Kidney epithelial cell (primary cell): ENCODE measurements at places on chromosomes 11 and 22. TPM values are rescaled to one million over a fixed set of nuclear protein-coding genes. Genes with fewer than 3 reads are reported as not detected.

DNA sequence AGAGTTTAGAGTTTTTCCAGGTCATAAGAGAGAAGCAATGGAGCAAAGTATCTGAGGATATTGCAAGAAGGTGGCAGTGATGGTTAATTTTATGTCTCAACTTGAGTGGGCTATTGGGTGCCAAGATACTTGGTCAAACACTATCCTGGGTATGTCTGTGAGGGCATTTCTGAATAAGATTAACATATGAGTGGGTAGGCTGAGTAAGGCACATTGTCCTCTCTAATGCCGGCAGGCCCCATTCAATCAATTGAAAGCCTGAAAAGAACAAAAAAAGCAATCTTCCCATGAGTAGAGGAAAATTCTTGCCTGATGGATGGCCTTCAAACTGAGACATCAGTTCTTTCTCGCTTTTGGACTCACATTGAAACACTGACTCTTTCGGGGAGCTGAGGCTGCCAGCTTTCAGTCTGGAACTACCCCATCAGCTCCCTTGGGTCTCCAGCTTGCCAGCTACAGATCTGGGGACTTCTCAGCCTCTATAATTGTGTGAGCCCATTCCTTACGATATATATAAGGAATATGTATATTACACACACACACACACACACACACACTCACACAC is 228.8 kb downstream of the BUD13 start:
- no peak for DNase-seq

GRCh38 chr11:20600551-20600950 is 1.1 kb downstream of the SLC6A5 start:
- no peak for DNase-seq

The SSTR3 gene
- total RNA-seq = not detected in 2 replicates

GRCh38 chr11:121607341-121607740 is 154.6 kb upstream of the SORL1-AS1 start:
- DNase-seq = no peak

DNA sequence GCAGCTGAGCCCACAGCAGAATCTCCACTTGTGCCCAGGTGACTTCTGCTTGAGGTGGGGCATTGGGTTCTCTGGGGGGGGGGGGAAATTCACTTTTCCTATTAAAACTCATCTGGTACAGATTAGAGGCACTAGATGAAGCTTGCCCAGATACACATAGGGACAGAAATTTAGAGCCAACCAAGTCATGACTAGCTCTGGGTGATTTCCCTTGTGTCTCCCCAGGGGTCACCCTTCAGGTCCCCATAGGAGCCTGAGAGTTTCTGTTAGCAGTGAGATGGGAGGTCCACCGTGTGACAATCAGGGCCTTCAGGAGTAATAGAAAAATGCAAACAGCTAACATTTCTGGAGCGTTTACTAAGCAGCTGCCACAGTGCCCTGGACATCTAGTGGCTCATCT is 77.0 kb downstream of the NAT10 start:
- no peak for DNase-seq

The PYGM gene
- 0.17 and 0.27 TPM in 2 replicates for total RNA-seq

DNA sequence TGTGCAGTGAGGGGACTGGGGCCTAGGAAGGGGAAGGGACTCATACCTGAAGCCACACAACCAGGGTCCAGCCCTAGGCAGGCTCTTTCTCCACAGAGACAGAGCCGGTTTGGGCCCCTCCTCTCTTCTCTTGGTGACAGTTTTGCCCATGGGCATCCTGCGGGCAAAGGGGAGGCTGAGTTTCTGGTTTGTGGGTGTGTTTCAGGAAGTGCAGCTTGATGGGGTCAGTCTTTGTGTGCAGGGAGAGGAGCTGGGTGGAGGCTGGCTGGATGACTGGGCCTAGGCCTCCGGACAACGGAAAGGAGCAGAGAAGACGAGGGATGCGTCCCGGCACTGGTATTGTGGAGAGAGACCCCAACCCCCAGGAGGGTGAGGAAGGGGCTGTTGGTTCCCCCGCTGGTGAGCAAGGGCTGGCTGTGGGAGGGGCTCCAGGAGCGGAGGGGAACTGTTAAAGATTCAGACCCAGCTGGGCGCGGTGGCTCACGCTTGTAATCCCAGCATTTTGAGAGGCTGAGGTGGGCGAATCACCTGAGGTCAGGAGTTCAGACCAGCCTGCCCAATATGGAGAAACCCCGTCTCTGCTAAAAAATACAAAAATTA is 23.4 kb upstream of the CELSR1 start:
- DNase-seq = no peak

DNA sequence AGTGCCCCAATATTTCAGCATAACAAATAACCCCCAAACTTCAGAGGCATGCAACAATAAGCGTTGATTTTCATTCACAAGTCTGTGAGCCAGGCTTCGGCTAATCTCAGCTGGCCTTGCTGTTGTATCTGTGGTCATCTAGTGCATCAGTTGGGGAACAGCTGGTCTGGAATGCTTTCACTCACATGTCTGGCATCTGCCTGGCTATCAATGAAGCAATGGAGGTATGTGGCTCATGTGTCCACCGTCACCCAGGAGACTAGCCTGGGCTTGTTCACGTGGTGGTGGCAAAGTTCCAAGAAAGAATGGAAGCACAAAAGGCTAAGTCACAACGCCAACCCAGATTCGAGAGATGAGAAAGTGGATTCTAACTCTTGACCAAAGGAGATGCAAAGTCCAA is 304.8 kb upstream of the ISX start:
- no peak for DNase-seq

GRCh38 chr11:93895106-93895862 is 44.9 kb upstream of the VSTM5 start:
- no peak for DNase-seq

- DNase-seq = no peak
These were observed 19.8 kb upstream of the TMPRSS5 start for GRCh38 chr11:113725913-113726312.

GRCh38 chr11:133955081-133955891 is 1.5 kb downstream of the IGSF9B start:
- DNase-seq = no peak

The DUSP8 gene
- 7.6 and 19.2 TPM in 2 replicates for total RNA-seq

DNA sequence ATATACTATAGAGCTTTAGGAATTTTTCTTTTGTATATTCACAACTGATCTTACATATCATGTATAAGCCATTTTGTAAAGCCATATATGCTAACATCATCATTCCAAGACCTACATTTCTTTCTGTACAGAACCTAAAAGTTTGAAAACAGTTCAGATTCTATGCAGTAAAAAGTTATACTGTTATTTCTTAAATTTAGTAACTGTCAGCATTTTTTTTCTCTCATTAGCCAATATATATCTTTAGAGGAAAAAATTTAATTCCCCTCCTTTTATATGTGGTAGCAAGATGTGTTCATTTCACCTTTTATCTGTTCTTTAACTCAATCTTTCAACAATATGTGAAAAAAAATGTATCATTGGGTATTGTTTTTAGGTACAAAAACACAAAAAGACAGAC is 120.4 kb upstream of the TP53AIP1 start:
- DNase-seq = no peak

DNA sequence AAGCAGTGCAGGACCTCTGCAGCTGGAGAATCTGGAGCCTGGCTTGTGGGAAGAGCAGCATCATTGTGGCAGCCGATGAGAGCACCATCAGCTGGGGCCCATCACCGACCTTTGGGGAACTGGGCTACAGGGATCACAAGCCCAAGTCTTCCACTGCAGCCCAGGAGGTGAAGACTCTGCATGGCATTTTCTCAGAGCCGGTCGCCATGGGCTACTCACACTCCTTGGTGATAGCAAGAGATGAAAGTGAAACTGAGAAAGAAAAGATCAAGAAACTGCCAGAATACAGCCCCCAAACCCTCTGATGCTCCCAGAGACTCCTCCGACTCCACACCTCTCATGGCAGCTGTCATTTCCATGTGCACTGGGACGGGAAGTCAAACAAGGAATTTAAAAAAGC is 35.6 kb downstream of the ASRGL1 start:
- no peak for DNase-seq

GRCh38 chr22:28316014-28316413 is 363.6 kb downstream of the TTC28 start:
- no peak for DNase-seq

DNA sequence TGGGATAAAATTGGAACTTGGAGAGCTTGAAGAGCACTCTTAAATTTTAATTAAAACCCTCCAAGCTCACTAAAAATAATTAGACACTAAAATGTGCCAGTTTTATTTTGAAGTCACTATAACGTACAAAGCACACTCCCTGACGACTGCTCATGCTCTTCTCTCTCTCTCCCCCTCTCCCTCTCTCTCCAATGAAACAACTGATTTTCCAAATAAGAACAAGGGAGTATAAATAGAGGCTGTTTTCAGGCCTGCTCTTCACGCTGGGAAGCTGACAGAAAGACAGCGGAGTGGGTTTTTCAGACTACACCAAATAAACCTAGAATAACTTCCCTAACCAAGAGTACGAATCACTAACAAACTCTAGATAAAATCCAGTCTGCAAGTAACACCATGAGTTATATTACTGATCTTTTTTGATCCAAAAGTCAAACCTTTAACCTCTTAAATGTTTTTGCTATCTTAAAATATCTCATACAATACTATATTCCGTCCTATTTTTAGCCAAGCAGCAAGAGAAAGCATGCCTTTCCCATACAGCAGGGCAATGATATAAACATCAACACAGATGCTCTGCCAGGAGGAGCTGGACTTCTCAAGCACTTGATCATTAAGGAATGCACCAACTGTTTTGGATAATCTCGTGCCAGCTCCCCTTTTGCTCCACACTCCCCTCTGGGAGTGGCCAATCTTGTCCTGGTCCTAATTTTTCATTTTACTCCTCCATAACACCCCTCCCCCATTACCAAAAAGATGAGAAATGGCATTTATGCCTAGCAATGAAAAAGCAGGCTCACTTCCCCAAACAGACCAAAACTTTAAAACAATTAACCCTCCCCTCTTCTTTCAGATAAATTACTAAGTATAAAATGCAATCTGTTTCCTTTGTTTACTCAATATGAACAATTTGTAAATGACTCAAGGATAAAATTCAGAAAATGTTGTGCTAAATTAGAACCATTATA is 116.9 kb downstream of the SOX6 start:
- no peak for DNase-seq

The VSTM5 gene
- 0.27 and 0.29 TPM in 2 replicates for total RNA-seq

DNA sequence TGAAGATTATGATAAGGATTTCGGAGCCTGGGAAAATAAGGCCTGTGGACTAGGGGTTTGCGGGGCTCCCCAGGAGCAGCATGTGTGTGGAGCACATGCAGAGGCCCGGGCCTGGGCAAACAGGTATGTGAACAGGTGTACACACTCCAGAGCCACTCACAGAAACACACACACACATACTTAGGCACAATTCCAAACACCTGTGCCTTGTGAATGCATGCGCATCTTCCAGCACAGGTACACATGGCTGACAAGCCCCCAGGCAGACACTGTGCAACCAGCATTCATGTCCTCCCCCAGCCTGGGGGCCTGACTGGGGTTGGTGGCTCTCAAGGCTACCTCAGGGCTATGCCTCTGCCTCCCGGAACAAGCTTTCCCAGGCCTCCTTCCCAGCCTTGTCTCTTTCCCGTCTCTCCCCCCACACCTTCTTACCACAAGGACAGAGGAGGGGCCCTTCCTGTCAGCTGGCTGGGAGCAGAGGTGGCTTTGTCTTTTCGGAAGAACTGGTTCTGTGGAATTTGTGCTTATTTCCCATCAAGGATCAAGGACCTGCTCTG is 2.6 kb upstream of the P2RY6 start:
- no peak for DNase-seq

- DNase-seq = no peak
These were observed 319.3 kb downstream of the CADM1 start for GRCh38 chr11:115184901-115185300.

DNA sequence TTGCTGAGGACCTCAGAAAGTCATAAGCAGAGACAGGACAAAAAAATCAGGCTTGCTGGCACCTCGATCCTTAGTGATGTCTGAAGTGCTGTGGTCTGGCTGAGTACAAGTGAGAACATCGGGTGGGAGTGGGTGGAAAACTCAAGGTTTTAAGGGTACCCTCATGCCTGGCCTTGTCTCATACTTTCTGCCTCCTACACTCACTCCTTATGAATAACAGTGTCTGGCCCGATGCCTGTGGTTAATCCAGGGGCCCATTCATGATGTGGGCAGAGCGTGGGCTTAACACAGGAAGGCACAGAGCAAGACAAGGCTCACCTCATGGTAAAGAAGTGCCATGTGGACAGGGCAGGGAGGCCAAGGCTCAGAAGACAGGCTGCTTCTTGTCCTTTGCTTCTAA is 11.0 kb upstream of the UCP3 start:
- no peak for DNase-seq

DNA sequence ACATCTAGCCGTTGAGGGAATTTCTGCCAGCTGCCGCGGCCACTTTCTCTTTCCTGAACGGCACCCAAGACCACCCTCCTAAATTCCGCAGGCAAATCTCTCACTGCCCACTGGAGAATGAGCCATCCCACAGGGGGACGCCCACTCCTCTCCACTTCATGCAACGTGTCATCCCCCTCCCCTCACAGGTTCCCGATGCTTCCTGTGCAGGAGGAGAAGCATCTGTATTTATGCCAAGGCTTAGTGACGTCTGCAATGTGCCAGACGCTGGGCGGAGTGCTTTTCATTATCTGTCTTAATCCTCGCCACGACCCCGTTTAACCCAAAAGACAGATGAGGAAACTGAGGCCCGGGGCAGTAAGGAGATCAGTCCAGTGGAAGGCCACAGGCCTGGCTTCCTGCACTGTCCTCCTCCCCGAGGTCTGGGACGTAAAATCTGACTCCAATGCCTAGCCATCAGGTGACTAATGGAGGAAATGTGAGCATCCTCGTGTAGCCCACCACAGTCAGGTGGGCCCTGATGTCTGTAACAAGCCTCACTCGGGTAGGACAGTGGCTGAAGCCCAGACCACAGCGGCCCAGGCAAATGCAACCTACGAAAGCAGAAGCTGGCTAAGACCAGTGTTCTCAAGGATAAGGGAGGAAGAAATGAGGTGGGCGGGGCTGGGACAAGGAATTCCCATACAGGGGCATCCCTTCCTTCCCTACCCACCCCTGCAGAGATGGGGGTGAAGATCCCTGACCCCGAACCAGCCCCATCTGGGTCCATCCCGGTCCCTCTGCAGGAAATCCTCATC is 23.1 kb downstream of the MN1 start:
- DNase-seq = no peak

- no peak for DNase-seq
These were observed 27.6 kb downstream of the SLC6A5 start for GRCh38 chr11:20627026-20627425.

The C11orf16 gene
- total RNA-seq = not detected in 2 replicates

GRCh38 chr11:86277741-86278140 is 24.3 kb upstream of the HIKESHI start:
- DNase-seq = no peak

- DNase-seq = no peak
These were observed 53.9 kb downstream of the CTNND1 start for GRCh38 chr11:57815476-57815875.

The HORMAD2 gene
- not detected in 2 replicates for total RNA-seq

DNA sequence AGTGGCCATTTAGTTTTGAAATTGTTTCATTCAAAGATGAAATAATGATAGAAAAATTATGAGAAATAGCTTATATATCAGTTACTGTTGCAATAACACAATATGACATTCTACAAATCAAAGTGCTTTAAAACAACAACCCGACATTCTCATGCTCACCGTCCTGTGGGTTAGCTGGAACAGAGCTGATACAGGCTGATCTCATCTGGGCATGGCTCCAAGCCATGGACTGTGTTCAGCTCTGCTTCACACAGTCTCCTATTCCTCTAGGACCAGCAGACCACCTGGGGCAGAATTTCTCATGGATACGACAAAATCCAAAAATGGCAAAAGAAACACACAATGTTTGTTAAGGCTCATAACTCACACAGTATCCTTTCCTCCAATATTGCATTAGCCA is 178.6 kb downstream of the CNTN5 start:
- DNase-seq = no peak
